ENCODE measurements at places on chromosomes 7 and 10. TPM values are rescaled to one million over a fixed set of nuclear protein-coding genes. Genes with fewer than 3 reads are reported as not detected.
A peak's percentile ranks its signal among the peaks of the same experiment; 100 is the strongest.

PIP gene
- not detected for total RNA-seq

INMT gene
- 48.1 TPM for total RNA-seq

DNA sequence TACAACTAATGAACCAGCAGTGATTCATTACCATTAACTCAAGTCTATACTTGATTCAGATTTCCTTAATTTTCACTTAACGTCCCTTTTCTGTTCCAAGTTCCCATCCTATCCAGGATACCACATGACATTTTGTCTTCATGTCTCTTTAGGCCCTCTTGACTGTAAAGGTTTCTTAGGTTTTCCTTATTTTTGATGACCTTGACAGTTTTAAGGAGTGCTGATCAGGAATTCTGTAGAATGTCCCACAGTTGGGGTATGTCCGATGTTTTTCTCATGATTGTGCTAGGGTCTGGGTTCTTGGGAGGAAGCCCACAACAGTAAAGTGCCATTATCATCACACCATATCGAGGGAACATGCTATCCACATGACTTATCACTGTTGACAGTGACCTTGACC, 162.7 kb downstream of the PTPN20 start:
- no peak for DNase-seq

DNA sequence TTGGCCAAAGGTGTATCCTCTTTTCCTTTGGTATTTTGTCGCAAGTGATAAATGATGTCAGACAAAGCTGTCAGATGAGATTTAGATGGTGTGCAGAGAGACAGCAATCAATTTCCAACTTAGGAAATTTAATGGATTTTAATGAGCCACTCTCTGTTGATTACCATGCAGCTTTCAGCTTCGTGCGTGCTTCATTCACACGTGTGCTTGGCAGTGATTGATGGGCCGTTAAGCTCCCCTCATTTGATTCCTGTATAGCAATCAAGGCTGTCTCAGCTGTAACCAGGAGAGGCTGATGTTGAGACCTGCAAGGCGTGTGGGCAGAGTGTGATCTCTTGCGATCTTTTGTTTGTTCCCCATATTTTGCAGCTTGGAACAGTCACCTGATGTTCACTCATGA, 439.6 kb downstream of the CALN1 start:
- DNase-seq: no peak

GRCh38 chr7:139108266-139109187, 993 bp downstream of the ZC3HAV1 start:
- no peak for DNase-seq

DNA sequence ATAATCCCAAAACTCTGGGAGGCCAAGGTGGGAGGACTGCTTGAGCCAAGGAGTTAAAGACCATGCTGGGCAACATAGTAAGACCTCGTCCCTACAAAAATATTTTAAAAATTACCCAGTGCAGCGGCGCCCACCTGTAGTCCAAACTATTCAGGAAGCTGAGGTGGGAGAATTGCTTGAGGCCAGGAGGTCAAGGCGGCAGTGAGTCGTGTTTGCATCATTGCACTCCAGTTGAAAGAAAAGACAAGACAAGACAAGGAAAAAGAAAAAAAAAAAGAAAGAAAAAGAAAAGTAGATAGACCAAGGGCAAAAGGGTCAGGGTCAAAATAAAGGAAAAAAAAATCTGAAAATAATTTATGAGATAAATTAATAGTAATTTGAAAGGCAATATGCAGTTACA, 5.8 kb downstream of the ANXA7 start:
- DNase-seq: no peak

DNA sequence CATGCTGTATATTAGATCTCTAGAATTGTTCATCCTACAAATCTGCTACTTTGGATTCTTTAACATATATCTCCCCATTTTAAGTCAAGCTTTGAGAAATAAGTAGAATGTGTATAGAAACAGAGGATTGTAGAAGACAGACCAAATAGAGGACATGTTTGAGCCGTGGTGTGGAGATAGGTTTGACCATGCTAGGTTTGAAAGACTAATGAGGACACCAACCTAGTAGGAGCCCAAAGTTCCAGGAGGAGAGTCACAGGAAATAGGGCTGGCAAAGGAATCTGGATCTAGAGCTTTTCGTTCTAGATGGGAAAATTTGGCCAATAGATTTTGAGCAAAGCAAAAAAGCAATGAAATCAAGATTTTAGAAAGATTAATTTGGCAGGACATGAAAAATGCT, 60.5 kb upstream of the TBX20 start:
- DNase-seq: no peak

GRCh38 chr7:11228515-11228914, 254.8 kb downstream of the PHF14 start:
- peak; percentile 85 for DNase-seq

- DNase-seq: peak; percentile 79
Observed at GRCh38 chr10:33193057-33193700, 141.3 kb downstream of the NRP1 start.

DNA sequence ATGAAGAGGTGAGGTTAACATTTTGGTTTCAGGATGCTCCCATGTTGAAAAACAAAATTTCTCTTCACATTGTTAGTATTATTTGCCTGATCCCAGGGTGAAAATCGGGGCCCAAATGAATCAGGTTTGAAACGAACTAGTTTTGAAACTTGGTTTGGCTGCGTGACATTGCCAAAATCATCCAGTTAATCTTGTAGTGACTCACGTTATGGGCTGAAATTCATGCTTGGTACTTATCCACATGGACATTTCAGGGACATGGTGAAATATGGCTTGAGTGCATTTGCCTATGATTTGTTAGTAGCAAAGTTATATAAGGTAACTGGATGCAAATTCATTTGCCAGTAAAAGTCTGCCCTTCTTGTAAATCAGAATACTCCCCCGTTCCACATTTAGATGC, 97.3 kb downstream of the CFAP58 start:
- no peak for DNase-seq

DNA sequence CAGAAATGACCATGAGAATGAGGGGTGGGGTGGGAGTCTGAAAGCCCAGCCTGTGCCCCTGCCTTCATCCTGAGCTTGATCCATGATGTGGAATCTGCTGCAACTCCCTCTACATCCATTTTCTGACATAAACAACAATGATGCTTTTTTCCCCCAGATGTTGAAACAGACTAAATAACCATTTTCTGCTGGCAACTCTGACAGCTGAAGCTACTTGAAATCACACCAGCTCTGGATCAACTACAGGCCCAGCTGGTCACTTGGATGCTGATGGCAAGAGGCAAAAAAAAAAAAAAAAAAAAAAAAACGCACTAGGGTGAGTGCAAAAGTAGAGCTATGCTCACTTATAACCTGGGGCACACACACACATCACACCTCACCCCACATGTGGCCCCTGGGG, 74.2 kb downstream of the FAM107B start:
- DNase-seq: no peak

- DNase-seq: peak; percentile 18
Observed at GRCh38 chr7:75971309-75971960, 23.0 kb downstream of the TMEM120A start.

All from Right ventricle myocardium inferior (tissue), 1 donor.